ENCODE measurements at places on chromosomes 2 and 18.

- no peak for DNase-seq
These were observed 57.1 kb downstream of the RMDN2 start for GRCh38 chr2:37982147-37982582.

DNA sequence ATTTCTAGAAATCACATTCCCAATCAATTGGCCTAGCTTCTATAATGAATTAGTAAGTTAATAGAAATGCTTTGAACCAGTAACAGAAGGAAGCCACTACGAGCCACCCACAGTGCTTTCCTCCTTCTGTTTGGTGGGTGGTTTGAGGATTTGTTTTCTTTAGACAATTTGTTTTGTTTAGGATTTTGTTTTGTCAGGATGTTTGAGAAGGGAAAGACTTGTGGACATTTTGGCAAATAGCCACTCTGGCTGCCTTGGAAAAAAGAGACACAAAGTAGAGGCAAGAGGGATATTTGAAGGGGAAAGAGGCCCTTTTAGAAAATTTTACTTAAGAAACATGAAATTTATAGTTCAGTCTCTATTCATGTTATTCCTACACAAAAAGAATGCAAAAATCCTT is 47.7 kb downstream of the TANK start:
- DNase-seq, result no peak

- DNase-seq, result no peak
These were observed 88.3 kb upstream of the KCNH7 start for GRCh38 chr2:162926907-162927306.

DNA sequence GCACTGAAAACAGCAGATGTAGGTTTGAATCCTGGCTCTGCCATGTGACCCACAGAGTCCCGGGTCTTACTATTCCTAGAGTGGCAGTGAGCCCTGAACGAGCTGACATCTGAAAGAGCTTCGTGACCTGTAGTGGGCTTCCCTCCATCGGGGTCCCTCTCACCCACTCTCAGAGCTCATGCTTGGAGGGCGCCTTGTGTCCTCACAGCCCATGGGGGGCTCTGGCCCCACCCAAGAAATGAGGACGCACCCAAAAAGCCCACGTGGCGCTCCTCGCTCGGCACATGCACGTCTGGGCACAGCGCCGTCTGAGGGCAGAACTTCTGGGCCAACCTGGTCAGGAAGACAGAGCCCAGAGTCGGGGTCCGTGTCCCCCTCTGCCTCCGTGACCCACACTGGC is 23.7 kb downstream of the LBH start:
- DNase-seq, result no peak

DNA sequence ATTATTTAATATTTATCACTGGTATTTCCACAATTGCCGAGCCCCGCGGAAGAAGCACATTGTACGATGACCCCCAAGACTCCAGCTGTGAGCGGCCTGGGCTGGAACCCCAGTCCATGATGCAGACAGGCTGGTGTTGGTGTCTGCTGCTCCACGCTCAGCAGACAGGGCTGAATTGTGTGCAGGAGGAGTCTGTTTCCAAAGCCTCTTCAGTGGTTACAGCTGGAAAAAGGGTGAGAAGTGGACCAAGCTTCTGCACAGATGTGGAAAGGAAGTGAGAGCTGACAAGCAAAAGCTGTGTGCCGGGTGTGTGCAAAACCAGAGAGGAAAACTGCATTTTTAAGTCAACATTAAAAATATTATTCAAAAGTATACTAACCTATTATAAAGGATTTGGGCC is 500.4 kb downstream of the GALR1 start:
- DNase-seq, result no peak

DNA sequence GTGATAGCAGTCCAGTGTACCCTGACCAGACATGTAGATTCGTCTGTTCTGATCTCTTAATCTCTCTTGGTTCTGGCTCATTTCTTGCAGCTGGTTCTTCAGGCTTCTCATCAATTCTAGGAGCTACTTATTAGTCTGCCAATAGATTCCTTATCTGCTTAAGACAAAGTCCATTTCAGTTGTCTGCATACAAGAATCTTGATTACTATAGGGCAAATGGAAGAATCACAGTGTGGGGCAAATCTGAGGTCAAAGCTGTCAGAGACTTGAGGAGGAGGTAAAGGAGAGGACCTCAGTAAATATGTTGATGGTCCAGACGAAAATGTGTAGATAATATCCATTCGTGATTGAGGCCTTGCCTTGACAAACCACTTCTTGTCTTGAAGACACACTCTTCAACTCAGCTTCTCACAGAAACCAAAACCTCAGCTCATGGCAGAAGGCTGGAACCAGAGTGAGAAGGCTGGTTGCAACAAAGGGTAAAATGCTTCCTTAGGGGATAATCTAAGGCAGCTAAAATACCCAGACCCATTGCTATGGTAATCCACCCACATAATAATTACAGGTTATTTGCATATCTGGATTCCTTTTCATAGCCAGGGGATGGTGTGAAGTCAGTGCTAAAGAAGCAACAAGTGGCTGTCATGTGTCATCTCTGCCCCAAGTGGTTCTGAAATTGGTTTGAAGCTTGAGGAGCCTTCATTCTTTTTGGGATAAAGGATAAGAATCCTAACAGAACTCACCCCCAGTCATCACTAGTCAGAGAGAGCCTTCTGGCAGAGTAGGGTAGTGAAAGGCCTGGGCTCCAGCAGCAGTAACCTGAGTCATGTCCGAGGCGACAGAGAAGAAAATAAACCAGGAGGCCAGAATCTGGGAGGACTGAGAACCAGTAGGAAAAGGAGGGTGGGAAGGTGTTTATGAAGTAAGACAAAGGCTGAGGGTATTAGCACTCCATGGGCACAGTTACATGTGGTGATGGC is 29.2 kb upstream of the PELI1 start:
- no peak for DNase-seq

DNA sequence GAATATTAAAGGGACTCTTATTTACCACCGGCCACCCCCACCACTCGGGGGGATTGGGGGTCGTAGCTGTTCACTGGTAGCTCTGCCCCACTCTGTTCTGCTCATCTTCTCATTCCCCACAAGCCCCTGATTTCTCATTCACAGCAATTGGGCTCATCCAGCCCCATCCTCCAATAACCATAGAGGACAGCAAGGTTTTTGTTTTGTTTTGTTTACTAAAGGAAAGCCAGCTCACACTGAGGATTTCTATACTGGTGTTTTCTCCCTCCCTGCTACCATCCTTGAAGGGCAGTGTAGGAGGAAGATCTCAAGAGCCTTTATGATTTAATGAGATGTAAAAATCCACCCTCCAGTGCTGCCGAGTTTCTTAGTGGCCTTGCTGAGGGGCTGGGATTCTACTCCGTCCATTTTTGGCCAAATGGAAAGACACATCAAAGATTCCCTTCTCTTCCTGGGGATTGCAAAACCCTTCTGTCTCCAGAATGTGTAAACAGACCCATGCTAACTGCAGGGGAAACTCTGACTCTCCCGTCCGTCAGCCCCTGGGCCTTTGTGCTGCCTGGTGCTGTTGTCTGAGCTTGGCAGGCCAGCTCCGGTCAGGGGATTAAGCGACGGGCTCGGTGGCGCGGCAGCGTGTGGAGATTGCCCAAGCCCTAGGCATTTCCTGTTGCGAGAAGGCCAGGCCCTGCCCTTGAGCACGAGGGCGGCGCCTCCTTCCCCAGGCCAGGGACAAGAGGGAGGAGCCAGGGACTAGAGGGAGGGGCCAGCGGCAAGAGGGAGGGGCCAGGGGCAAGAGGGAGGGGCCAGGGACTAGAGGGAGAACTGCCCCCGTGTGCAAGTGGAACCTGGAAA is 165.0 kb downstream of the ANTXR1 start:
- DNase-seq, result no peak

DNA sequence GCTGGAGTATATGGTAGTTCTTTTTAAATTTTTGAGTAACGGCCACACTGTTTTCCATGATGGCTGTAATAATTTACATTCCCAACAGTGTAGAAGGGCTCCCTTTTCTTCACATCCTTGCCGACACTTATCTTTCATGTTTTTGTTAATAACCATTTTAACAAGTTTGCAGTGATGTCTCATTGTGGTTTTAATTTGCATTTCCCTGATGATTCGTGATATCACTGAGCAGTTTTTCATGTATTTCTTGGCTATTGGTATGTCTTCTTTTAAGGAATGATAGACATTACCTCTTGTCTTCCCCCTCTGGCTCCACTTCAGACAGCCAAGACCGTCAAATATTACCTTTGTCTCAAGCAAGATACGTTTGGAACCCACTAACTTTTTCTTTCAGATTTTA is 371.1 kb upstream of the NRP2 start:
- DNase-seq, result no peak

- peak; percentile 62 for DNase-seq
These were observed 564 bp downstream of the LPIN2 start for GRCh38 chr18:3012136-3013023.

DNA sequence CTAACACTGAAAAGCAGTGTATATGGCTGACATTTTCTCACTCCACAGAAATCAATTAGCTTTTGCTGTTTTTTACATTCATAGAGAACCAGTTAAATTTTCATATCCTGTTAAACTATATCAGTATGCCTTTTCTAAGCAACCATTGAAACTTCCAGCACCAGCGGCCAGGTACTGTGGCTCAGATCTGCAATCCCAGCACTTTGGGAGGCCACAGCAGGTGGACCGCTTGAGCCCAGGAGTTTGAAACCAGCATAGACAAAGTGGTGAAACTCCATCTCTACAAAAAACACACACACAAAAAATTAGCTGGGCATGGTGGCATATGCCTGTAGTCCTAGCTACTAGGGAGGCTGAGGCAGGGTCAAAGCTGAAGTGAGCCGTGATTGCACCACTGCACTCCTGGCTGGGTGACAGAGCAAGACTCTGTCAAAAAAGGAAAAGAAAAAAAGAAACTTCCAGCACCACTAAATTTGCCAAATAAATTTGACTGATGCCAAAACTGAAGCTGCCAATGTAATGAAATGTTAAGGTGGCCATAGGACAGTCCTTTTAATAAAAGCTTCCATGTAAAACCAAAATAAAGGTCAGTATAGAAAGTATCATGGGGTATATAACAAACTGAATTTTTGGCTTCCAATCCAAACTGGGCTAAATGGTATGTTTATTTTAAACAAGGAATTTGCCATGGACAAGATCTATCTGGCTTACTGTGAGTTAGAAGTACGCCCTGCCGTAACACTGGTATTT is 3.5 kb downstream of the SFT2D3 start:
- no peak for DNase-seq

All from GDM1 (cell line).